Hematopoietic multipotent progenitor cell treated with erythropoietin and hydrocortisone succinate and interleukin-3 and kit ligand, for 6 days (in vitro differentiated cells): ENCODE measurements at places on chromosomes 4 and X.
A peak's percentile ranks its signal among the peaks of the same experiment; 100 is the strongest.

- DNase-seq = peak; percentile 55
Observed at GRCh38 chrX:130083656-130084382, 26.5 kb downstream of the ELF4 start.

GRCh38 chr4:100869276-100869675, 351.5 kb upstream of the EMCN start:
- DNase-seq = no peak

GRCh38 chr4:2069161-2069971, 10.2 kb downstream of the NAT8L start:
- DNase-seq = no peak

DNA sequence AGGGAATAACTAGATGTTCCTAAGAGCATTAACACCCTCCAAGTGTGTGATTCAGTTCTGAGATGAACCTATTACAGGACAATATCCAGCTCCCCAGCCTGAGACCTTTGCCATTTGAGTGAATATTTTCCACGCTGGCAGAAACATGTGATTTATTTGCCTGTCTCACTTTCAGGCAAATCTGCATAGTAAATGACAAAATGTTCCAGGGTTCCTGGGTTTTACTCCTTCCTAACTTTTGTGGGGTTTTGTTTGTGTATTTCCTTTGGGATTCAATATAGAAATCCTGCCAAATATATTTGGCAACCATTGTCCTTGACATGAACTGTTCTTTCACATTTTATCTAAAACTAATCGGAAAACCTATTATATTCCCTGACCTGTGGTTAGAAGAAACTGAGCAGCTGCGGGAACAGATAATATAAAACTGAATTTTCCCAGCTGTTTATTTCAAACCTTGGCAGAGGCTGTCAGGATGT, 12.5 kb downstream of the F8 start:
- DNase-seq = no peak

DNA sequence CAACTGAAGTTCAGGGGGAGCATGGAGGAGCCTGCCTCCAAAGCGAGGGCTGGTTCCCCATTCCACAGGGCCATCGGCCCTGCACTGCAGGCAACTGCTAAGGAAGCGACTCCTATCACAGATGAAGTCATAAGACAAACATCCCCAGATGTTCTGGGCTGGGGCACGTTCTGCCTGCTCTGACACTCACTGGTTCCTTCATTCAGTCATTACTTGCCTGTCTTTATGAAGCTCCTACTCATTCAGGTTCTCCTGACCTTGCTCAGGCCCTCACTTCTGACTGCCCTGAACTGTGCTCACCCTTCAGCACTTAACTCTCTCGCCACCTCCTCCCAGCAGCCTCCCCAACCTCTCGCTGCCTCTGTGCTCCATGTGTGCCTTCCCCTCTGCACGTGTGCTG, 2.5 kb upstream of the SLC2A9 start:
- no peak for DNase-seq

GRCh38 chr4:23130845-23131244, 438.1 kb downstream of the GBA3 start:
- DNase-seq = peak; percentile 7

- no peak for DNase-seq
Observed at GRCh38 chr4:88736264-88736663, 38.6 kb upstream of the NAP1L5 start.

DNA sequence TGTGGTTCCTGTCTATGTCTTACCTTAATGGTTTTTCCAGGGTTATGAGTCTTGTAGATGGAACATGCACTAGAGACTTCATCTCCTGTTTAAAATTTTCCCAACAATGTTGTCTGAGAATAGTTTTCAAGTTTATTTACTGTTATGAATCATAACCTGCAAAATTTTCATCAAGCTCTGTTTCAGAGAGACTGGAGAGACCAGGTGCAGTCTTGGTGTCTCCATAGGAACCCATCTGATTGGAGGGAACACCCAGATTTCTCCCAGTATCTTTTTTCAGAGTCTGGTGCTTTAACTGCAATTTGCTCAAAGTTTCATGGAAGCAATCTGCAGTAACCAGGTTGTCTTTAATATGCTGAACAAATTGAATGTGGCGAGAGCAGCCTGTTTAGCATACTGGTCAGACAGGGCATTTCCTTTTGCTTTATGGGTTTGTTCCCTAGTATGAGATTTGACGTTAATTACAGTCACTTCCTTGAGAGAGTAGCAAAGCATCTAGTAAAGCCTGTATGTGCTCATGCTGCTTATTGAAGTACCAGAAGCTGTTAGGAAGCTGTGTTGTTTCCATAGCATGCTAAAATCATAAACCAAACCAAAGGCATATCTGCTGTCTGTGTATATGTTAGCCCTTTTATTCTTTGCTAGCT, 18.8 kb upstream of the VSIG1 start:
- no peak for DNase-seq

DNA sequence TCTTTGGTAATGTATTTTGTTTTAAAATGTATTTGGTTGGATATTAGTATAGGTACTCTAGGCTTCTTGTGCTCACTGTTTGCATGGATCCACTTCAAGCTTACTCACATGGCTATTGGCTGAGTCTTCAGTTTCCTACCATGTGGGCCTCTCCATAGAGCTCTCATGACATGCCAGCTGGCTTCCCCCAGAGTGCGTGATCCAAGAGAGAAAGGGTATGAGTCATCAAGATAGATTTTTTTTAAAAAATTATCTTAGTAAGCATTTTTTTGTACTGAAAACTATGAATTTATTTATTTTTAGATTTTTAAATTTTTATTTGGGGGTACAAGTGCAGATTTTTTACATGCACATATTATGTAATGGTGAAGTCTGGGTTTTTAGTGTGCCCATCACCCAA, 219.1 kb upstream of the AMOT start:
- DNase-seq = no peak

DNA sequence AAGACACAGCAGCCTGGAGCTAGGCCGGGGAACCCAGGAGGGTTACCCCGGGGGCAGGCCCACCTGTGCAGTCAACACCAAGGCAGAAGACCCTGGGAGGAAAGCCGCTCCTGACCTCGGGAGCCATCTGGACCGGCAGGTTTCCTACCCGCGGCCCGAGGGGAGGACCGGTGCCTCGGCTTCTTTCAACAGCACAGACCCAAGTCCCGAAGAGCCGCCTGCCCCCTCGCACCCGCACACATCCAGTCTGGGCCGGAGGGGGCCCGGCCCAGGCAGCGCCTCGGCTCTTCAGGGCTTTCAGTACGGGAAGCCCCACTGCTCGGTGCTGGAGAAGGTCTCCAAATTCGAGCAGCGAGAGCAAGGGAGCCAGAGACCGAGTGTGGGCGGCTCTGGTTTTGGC, 157.8 kb downstream of the SOWAHB start:
- no peak for DNase-seq

GRCh38 chr4:86606809-86607208, 12.7 kb downstream of the PTPN13 start:
- DNase-seq = no peak

DNA sequence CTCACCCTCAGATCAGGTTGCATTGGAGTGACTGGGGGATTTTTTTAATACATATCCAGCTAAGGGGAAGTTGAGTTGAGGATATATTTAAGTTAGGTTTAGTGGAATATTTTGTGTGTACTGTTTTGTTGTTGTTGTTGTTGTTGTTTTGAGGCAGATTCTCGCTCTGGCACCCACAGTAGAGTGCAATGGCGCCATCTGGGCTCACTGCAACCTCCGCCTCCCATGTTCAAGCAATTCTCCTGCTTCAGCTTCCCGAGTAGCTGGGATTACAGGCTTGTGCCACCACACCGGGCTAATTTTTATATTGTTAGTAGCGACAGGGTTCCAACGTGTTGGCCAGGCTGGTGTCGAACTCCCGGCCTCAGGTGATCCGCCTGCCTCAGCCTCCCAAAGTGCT, 38.6 kb upstream of the ATP6AP2 start:
- DNase-seq = no peak

DNA sequence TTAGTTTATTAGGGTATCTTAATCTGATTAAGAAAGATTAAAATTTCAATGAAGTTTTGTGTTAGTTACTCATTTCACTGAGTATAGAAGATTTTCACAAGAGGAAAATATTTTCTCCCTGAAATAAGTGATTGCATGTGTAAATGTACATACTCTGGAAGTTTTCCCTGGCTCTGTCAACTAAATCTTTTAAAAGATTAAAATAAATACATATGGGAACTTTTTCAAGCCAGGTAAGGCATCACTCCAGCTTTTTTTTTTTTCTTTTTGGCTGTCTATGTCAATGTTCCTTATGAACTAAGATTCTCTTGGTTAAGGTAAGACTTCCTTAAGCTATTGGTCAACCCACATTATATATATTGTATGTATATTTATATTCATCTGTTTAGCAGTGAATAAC, 117.6 kb downstream of the CBR4 start:
- no peak for DNase-seq

DNA sequence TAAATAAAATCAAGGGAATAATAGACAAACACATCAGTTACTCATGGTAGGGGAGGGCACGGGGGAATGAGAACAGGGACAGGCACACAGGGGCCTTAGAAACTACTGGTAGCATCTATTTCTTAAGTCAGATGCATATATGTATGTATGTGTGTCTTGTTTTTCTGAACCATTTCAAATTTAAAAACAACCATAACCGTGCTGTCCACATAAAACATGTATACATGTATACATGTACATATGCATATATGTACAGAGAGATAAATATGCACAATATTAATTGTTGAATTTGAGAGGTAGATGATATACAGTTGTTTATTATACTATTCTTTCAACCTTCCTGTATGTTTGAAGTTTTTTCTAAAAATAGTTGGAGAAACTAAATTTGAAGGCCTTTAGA, 7.8 kb upstream of the AWAT1 start:
- DNase-seq = no peak

DNA sequence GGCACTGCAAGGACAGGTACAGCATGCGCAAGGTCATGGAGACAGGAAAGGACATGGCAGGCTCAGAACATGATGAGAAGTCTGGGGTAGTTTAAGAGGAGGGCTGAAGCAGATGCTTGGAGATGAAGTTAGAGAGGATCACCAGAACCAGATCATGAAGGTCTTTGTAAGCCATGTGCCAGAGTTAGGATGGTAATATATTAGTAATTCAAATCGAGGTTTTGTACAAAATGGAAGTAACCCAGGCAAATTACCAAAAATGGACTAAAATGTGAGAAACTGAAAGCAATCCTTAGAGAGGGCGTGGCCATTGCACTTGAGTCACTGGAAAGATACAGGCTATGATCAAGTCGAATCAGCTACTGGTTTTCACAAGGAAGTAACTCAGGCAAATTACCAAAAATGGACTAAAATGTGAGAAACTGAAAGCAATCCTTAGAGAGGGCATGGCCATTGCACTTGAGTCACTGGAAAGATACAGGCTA, 13.5 kb downstream of the RXFP1 start:
- DNase-seq = peak; percentile 29

DNA sequence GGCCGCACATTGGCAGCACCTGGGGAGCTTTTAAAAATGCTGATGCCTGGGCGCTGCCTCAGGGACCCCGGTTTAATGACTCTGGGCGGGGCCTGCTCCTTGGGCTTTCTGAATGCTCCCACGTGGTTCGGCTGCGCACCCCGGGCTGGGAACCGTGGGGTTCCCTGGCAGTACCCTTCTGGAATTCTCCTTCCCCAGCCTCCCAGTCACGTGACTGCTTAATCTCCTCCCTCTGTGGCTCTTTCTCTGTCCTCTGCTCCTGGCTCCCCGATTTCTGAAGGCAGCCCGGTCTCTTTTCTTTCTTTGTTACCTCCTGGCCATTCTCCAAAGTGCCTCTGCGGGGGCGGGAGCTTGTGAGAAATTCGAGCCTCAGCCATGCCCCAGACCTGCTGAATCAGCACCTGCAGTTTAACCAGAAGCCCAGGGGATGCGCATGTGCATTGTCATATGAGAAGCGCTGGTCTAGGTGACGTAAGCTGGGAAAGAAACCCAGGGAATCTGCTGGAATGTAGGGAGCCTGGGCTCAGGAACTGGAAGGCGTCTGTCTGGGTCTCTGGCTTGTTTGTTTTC, 16.6 kb downstream of the CLCN4 start:
- DNase-seq = no peak

DNA sequence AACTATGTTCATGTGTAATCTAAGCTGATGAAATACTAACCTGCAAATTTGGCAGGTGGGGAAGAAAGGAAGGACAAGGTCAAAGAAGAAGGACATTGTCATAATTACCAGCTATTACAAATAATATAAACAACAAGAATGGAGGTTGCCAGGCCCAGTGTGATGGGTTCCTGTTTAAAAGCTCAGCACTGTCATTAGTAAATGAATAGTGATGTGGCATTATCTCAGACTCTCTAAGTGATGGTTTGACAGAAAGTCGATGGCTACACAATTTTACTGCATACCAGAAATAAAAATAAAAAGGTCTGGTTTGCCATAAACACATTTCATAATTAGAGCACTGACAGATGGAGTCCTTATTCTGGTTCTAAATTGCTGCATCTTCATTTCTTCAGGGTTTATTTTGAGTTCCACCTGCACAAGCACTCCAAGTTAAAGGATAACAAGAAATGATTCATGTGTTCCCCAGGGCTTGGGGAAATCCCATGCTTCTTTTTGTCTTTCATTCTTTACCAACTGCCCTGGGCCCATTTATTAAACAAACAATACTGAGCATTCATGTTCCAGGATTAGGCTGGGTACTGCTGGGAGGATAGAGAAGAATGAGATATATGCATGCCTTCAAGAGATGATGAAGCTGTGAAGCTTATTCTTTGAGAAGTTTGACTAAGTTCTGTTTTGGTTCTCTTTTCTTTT, 367.8 kb upstream of the RASGEF1B start:
- DNase-seq = no peak

- no peak for DNase-seq
Observed at GRCh38 chr4:156656896-156657295, 314.7 kb downstream of the PDGFC start.

DNA sequence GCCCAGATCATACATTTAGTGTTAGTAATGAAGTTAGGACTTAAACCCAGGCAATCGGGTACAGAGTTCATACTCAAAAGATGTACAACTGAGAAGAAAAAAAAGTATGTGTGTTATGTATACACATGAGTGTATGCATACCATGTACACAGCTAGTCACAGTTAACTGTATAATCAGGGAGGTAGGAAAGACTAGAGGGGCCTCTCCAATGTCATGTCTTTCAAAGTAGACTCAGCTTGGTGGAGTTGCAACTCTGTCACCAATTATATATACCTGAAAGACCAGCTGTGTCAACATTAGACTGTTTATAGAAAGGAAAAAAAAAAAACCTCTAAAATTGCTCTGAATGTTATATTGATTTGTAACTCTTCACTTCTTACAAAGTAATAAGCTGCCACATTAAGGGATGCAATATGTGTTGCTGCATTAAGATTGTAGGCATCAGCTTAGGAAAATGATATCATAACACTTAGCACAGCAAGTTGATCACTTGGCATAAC, 167.5 kb downstream of the DCTD start:
- no peak for DNase-seq
